NCI-H460 (cell line): ENCODE measurements at places on chromosomes 7 and 10. TPM values are rescaled to one million over a fixed set of nuclear protein-coding genes. Genes with fewer than 3 reads are reported as not detected.

Gene NEUROG3
- total RNA-seq = not detected in 2 replicates

Gene ELFN1
- total RNA-seq = 1.3 and 1.8 TPM in 2 replicates

Gene HOXA9
- total RNA-seq = 5.1 and 7.8 TPM in 2 replicates

Gene ITPRID1
- total RNA-seq = not detected in 2 replicates

Gene POLD2
- total RNA-seq = 151 and 174 TPM in 2 replicates

Gene PRF1
- total RNA-seq = not detected in 2 replicates

Gene GRB10
- 19.5 and 24.7 TPM in 2 replicates for total RNA-seq

- DNase-seq = no peak
These were observed 63.7 kb downstream of the LARP4B start for GRCh38 chr10:867807-868206.

GRCh38 chr10:100745882-100746783, 751 bp downstream of the PAX2 start:
- DNase-seq = no peak

- DNase-seq = no peak
These were observed 317.7 kb upstream of the SEMA3C start for GRCh38 chr7:81236560-81236959.

GRCh38 chr7:39565538-39565937, 666 bp upstream of the YAE1 start:
- DNase-seq = no peak

- DNase-seq = no peak
These were observed 116.5 kb upstream of the TNS3 start for GRCh38 chr7:47698386-47698785.

DNA sequence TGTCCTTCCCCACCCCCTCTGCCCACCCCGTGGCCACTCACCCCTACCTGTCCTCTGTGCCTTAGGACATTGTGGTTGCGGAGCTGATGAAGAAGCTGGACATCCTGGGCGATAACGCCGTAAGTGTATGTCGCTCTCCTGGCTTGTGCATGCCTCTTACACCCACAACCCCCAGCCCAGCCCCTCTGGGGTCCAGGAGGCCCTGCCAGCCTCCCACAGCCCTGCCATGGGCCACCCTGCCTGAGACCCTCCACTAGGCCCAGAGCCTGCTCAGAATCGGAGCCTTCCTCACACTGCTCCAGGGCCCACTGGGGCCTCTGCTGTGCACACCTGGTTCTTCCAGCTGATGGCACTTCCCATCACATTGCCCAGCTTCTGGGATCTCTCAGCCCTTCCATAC, 36.8 kb upstream of the DPYSL4 start:
- DNase-seq = no peak

- no peak for DNase-seq
These were observed 418.6 kb upstream of the ZMIZ1 start for GRCh38 chr10:78650122-78650521.
